Cardiac atrium fibroblast (primary cell): ENCODE measurements at places on chromosomes 5 and 9. TPM values are rescaled to one million over a fixed set of nuclear protein-coding genes. Genes with fewer than 3 reads are reported as not detected.

Gene ODF2
- 23.5 and 36.0 TPM in 2 replicates for total RNA-seq

Gene TEK
- total RNA-seq, result 3.2 and 10.5 TPM in 2 replicates

Gene PCDHGB2
- total RNA-seq, result 1.6 and 3.2 TPM in 2 replicates

Gene ANXA6
- 347 and 381 TPM in 2 replicates for total RNA-seq

Gene ADAMTS2
- 157 and 162 TPM in 2 replicates for total RNA-seq
